ENCODE measurements at places on chromosomes 16 and 17.
A peak's percentile ranks its signal among the peaks of the same experiment; 100 is the strongest.

DNA sequence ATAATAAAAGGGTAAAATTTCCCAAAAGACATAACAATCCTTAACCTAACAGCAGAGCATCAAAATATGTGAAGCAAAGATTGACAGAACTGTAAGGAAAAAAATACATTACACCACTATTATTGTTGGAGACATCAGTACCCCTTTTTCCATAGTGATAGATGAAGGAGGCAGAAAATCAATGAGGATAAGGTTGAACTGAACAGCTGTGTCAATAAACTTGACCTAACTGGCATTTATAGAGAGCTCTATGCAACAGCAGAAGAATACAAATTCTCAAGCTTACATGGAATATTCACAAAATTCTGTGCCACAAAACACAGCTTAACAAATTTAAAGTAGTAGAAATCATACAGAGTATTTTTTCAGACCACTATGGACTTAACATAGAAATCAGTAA is 195.0 kb upstream of the ELAC2 start:
- no peak for DNase-seq

DNA sequence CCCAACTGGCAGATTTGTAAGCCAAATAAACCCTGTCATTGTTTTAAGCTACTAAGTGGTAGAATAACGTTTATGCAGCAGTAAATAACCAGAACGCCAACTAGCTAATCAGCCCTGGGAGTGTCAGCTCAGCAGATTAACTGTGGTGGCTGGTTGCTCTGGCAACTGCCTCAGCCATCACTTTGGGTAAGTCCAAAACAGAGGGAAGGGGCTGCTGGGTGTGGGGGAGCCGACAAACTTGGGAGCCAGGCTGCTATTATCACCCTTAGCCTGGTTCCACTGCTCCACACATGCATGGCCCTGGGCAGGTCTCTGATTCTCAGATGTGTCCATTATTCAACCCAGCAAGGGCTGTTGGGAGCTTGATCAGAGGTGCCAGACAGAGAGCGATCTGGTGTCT is 22.2 kb upstream of the RHOT1 start:
- DNase-seq, result no peak

GRCh38 chr17:7440113-7440833 is 961 bp downstream of the FGF11 start:
- no peak for DNase-seq

DNA sequence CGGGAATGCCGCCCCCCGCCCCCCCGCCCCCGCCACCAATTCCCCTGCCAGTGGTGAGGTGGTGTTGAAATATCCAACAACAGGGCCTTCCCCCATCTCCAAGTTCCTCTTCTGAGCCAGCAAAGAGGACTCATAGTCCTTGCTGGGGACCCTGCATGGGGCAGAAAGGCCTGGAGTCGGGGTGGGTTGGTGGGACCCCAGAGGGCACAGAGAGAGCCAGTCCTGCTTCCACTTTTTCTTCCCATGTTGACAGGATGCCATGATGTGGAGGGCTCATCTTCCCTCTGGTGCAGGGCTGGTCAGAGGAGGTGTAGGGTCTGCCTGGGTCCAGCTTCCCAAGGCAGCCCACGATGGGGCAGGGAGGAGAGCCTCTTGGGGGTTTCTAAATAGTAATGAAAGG is 49.0 kb upstream of the PIK3R6 start:
- no peak for DNase-seq

DNA sequence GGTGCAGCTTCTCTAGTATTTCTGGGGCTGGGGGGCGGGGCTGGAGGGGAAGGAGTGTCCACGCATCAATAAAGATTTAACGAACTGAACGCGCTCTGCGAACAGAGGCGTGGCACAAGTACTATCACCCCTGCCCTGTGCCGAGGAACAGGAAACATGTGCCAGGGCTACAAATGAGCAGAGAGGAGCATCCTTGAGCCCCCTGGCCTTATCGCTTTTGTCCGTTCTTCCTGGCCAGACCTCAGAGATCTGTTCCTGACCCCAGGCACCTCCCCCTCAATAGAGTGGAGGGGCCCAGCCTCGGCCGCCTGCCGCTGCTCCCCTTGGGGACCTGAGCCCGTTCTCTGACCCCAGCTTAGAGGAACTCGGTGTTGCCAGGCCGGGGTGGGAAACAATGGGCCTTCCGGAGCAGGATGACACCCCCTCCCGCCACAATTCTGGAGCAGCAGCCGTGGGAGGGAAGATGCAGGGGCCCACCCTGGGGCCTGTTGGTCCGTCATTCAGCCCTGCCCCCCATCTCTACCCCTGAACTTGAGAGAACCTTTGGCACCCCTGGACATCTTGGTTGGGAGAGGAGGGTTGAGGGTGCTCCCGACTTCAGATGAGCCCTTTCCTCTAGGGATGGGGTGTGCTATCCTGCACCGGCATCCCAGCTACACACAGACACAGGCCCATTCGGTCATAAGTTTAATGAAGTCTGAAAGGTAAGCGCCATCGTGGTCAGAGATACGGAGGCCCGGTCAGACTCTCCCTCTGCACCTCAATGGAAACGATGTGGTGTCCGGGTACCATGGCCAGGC is 1.1 kb downstream of the NAA38 start:
- peak; percentile 60 for DNase-seq

DNA sequence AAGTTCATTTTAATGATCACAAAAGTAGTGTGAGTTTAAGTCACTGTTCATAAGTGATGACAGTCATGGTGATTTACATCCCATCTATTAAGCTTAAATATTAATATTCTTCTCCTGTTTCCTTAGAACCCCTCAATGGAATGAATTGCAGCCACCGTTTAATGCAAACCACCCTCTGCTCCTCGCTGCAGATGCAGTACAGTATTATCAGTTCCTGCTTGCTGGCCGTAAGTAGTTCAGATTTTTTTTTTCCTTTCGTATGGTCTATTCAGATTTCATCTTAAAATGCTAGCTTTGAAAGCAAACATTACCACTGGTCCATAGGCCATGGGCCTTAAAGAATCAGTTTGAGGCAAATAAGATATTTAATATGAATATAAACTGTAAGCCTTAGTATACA is 359.0 kb upstream of the TBX2 start:
- no peak for DNase-seq

- no peak for DNase-seq
Measured at GRCh38 chr16:46911038-46911437, 26.9 kb downstream of the GPT2 start.

- DNase-seq, result no peak
Measured at GRCh38 chr17:74531231-74531761, at the start of gene CD300LB. TSS of gene CD300LB (minus strand) at chr17:74531475. CDS start at chr17:74531350, 125 bp downstream.

- no peak for DNase-seq
Measured at GRCh38 chr17:50187751-50188530, 13.5 kb downstream of the COL1A1 start.

- DNase-seq, result no peak
Measured at GRCh38 chr17:64216000-64216337, 47.1 kb downstream of the TEX2 start.

All from GDM1 (cell line).